ENCODE measurements at places on chromosomes 5 and 9.

- DNase-seq: no peak
- H3K4me1 ChIP-seq: no peaks in the 10 kb centered on the region
- H3K36me3 ChIP-seq: no peaks in the 10 kb centered on the region
Measured at GRCh38 chr5:129406440-129406839, 53.7 kb upstream of the ADAMTS19 start.

DNA sequence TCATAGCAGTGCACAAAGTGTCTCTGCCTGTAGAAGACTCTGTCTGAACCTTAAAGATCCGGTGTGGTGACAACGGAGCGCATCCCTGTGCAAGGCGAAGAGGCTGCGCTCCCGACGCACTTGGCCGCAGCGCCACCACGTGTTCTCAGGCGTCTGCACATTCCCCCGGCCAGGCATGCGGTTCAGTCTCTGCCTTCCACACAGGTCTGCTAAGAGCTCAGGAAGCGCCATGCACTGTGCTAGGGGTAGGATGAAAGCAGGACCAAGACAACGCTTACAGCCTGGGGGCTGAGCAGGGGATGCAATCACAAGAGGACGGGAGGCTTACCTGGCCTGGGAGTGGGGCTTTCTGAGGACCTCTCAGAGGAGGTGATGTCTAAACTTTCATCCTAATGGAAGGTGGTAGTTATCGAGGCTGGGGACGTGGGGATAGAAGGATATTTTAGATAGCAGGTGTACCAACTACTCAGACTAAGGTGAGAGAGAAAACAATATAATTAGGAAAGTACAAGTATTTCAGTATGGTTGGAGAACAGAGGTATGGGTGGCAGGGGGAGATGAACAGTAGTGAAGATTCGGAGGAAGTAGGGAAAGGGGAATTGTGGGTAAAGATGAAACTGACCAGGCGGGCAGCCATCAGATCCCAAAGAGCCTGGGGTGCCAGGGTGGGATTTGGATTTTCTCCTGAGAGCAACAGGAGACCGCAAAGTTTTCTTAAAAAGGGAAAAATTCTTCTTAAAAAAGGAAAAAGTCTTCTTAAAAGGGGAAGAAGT is 13.3 kb downstream of the CAPSL start:
- H3K27me3 ChIP-seq: peaks cover 8% of the 10 kb centered on the region
- H3K27ac ChIP-seq: no peak overlapping the region
- no peaks in the 10 kb centered on the region for H3K36me3 ChIP-seq

DNA sequence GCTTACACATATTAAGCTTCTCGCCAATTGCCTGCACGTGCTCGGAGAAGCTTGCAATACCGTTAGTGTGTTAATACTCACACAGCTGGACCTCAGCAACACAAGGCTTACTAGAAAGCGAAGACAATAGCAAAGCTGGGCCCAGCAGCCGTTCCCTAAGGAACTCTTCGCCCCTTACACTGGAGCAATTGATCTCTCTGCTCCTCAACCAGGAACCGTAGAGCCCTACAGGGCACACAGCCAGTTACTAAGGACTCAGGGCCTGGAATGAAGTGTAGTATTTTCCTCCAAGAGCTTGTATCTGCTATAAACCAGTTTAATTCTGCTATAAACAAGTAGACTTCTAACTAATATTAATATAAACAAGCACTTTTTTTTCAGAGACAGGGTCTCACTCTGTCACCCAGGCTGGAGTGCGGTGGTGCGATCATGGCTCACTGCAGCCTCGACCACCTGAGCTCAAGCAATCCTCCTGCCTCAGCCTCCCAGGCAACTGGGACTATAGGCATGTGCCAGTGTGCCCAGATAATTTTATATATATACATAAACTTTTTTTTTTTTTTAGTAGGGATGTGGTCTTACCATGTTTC is 67.0 kb upstream of the SIMC1 start:
- DNase-seq: no peak
- H3K27ac ChIP-seq: no peak overlapping the region
- no peaks in the 10 kb centered on the region for H3K27me3 ChIP-seq
- no peaks in the 10 kb centered on the region for H3K36me3 ChIP-seq
- no peak overlapping the region for H3K4me3 ChIP-seq

GRCh38 chr5:96372726-96373380 is 60.2 kb downstream of the PCSK1 start:
- no peak overlapping the region for H3K27ac ChIP-seq
- no peaks in the 10 kb centered on the region for H3K4me1 ChIP-seq
- H3K27me3 ChIP-seq: no peaks in the 10 kb centered on the region
- no peaks in the 10 kb centered on the region for H3K36me3 ChIP-seq

GRCh38 chr5:67031692-67032091 is 164.9 kb downstream of the CD180 start:
- H3K27ac ChIP-seq: no peak overlapping the region
- DNase-seq: no peak
- H3K36me3 ChIP-seq: no peaks in the 10 kb centered on the region
- no peak overlapping the region for H3K4me3 ChIP-seq
- H3K4me1 ChIP-seq: no peaks in the 10 kb centered on the region
- H3K27me3 ChIP-seq: no peaks in the 10 kb centered on the region

All from iPS DF 6.9 (cell line).